ENCODE measurements at places on chromosomes 7 and 10.
A peak's percentile ranks its signal among the peaks of the same experiment; 100 is the strongest.

DNA sequence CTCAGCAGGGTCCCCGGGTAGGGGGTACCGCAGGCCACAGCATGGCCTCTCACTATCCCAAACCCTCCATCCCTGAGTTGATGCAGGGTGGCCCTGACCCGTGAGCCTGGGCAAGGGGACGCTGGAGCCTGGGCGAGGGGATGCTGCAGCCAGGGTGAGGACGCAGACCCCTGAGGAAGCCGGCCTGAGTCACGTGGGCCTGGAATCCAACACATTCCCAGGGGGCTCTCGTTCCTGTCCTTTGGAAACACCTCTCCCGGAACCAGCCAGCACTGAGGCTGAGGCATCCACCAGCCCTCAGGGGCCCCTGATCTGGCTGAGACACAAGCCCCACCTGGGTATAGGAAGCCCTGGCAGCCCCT, 61.5 kb upstream of the NKX6-2 start:
- no peak for DNase-seq

DNA sequence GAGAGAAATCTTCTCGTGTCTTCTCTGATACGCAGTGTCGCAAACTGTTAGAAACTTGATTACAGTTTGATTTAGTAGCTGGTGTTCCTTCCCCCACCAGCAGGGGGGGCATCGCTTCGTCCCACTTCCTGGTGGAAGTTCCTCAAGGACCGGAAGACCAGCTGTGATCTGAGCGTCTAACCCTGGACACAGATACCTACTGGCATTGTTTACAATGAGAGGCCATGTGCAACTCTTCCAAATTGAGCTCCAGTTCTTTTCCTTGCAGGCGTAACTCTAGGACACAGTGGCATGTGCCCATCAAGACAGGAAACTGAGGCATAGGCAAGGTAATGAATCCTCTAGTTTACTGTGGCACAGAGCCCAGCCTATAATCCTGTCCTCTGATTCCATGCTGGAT, 219.0 kb downstream of the CCDC3 start:
- no peak for DNase-seq

DNA sequence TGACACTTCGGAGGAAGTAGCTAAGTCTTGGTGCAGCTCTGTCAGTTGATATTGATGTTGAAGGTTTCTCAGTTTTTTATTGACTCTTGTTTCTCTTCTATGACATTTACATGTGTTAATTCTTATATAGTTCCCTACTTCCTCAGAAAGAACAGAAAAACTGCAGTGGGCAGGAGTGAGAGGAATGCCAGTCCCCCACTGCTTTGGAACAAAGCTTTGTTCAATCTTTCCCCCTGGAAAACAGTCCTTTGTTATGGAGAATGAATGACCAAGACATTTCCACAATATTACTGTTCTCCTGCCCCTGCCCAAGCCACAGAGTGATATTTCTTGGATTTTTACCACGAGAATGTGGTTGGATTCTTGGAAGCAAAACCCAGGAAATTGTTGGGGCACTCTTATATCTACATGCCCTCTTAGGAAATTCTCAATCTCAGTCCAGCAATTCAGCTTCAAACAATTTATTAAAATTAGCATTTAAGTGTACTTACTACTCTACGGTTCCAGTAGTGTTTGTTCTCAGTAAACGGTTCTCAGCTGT, 258.0 kb upstream of the KCND2 start:
- no peak for DNase-seq

GRCh38 chr7:44959433-44959951, 19.3 kb downstream of the MYO1G start:
- DNase-seq, result no peak

DNA sequence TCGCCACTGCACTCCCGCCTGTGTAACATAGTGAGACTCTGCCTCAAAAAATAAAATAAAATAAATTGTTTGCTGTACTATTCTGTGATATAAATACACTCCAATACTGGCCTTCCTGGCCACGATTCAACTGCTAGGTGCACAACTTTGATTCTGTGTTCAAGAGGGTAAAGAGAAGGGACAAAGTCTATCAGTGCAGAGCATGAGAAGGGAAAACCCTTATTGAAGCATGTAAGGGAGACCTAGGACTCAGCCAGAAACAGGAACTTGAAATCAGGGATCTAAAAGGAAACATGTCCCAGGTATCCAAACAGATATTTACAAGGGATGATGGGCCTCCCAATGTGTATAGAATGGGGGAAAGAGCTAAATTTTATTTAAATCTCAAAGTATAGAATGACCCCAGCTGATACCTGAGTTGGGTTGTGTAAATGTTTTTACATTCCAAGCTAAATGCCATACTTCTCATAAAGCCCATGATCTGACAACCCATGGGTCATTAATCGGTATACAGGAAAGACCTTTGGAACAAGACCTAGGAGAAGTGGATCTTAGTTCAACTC, 9.0 kb upstream of the KBTBD2 start:
- DNase-seq, result no peak

DNA sequence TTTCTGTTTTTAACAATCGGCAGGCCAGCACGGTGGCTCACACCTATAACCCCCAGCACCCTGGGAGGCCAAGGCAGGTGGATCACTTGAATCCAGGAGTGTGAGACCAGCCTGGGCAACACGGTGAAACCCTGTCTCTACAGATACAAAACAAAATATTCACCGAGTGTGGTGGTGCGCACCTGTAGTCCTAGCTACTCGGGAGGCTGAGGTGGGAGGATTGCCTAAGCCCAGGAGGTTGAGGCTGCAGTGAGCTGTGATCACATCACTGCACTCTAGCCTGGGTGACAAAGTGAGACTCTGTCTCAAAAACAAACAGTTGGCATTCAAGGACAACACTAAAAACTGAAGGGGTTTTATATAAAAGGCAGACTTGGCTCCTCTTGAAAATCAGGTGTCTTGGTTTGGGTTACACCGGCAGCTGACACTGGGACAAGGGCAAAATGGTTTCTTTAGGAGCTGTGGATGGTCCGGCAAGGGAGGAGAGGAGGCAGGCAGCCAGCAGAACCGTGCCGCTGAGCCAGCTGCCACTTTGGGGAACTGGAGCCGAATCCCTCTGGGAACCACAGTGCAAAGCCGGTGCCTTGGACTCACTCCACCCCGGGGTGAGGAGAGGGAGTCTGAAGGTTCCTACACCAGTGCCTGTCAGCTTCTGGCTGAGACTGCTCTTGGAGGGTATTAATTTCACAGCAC, 52.6 kb downstream of the CHST3 start:
- peak; percentile 45 for DNase-seq

GRCh38 chr7:151062399-151063211, 3.2 kb downstream of the SLC4A2 start:
- no peak for DNase-seq

- no peak for DNase-seq
These were observed 50.0 kb upstream of the KMT2E start for GRCh38 chr7:104963991-104964385.

DNA sequence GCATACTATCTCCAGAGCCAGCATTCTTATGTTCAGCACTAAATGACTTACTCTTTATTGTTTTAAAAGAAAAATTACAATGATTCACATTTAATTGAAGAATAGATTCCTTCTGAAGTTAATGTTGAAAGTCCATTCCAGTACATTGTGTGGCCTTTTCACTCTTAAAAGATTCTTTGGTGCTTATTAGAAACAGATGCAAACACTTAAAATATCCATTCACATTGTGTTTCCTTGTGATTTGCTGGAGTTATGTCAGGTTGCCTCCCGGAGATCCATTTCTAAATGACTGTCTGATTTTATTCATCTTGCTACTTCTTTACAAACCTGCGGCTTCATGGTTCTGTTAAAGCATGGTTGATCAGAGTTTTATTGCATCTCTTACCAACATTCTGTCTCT, 152.8 kb downstream of the FOXP2 start:
- DNase-seq, result no peak

DNA sequence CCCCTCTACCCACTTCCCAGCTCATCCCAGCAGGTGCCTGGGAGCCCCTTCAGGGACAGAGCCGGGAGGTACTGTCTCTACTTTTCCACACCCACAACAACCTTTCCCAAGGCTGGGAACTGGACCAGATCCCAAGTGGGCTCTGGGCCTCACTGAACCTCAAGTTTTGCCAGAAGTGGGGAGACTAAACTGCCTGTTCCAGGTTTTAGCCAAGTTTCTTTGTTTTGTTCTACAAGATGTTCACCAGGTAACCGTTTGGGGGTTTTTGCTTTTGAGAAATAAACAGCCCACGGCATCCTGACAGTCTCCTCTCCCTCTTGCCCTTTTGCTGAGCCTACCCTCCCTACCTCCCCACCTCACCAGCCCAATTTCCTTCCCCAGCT, 10.6 kb upstream of the EMX2 start:
- no peak for DNase-seq

- no peak for DNase-seq
These were observed 50.6 kb downstream of the MGMT start for GRCh38 chr10:129517680-129518057.

- DNase-seq, result no peak
These were observed 151.2 kb downstream of the TPST1 start for GRCh38 chr7:66356277-66356721.

GRCh38 chr10:111338805-111339204, 262.0 kb downstream of the ADRA2A start:
- no peak for DNase-seq

DNA sequence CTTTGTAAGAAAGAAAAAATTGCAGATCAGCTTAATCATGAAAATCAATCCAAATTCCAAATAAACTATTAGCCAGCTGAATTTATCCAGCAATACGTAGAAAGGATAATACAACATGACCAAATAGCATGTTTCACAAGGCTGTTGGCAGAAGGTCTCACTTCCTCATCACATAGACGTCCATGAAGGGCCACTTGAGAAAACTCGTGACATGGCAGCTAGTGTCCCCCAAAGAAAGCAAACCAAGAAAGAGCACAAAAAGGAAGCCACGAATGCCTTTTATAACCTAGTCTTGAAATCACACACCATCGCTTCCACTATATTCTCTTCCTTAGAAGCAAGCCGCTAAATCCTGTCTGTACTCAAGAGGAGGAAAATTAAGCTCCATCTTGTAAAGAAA, 105.6 kb upstream of the NRBF2 start:
- no peak for DNase-seq

DNA sequence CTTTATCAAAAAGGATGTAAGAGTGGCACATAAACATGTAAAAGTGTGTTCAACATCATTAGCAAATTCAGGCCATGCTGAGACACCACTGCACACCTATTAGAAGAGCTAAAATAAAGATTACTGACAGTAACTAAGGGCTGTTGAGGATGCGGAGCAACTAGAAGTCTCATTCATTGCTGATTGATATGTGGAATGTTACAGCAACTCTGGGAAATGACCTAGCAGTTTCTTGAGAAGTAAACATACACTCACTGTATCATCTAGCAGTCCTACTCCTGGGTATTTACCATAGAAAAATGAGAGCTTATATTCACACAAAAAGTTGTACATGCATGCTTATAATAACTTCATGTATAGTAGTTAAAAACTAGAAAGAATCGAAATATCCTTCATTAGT, 77.3 kb downstream of the CCSER2 start:
- no peak for DNase-seq

GRCh38 chr7:65827366-65827765, 45.5 kb upstream of the VKORC1L1 start:
- no peak for DNase-seq

GRCh38 chr7:69878015-69878414, 279.7 kb downstream of the AUTS2 start:
- DNase-seq, result no peak

DNA sequence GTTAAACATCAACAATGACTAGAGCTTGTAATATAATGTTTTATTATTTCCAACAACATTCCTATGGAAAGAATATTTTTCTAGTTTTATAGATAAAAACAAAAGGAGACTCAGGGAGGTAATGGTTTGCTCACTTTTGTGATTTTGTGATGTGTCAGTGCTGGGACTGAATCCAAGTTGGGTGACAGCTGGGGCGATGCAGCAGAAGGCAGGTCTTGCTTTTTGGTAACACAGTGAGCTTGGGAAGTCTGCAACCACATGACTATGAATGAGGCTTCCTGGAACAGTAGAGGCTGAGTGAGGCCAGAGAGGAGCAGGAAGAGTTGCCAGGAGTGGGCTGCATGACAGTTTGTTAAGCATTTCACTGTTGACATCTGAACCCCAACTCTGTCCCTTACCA, 4.9 kb upstream of the YKT6 start:
- DNase-seq, result peak; percentile 52

- no peak for DNase-seq
These were observed 1.2 kb downstream of the MACROH2A2 start for GRCh38 chr10:70053841-70054288.

DNA sequence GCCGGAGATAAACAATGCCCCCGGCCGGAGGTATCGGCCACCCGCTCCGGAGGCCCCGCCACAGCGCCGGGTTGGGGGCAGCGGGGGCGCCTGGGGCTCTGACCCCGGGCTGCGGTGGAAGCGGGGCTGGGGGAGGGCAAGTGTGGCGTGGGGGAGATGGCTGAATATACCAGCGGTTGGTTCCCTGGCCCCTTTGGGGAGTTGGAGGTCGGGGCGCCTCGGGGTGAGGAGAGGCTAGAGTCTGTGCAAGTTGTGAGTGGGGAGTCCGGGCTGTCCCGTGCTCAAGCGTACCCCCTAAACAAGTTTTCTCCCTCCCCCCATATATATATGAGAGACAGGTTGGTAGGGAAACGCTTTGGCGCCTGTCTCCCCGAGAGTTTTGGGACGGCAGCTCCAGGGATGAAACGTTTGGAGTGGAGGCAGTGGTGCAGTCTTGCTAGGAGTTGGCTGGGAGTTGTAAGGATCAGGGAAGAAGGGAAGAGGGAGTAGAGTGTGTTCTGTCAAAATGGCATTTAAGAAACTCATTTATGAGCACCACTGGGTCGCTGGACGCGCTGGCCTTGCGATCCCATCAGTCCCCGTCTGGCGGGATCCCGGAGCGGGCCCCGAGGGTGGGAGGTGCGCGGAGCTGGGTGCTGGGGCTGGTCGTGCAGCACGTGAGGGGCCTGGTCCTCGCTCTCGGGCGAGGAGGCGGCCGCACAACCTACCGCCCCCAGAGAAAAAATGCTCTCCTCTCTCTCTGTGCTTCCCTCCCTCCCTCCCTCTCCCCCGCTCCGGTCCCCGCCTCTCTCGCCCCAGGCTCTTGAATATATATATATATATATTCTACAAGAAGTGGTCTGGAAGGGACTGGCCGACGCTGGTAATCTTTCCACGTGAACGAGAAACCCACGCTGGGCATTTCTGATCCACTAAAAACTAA, 1.1 kb downstream of the TET1 start:
- DNase-seq, result no peak

DNA sequence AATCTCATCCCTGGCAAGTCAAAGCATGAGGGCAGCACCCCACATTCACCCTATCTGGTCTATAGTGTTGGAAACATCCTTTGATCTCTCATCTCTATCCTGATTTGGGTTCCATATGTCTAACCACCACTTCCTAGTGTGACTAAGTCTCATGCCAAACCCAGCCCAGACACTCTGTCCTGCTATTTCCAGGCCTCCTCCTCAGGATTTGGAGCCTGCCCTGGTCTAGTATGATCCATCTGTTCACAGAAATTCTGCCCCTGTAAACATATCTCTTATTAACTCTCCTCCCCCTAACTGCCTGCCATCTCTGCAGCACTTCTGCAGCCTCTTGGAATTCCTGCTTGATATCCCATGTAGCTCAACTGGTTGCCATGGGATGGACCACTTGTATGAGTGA, 320.9 kb upstream of the IMMP2L start:
- no peak for DNase-seq

Data from NCI-H2171 (cell line).